ENCODE measurements at places on chromosomes 13 and 19.

DNA sequence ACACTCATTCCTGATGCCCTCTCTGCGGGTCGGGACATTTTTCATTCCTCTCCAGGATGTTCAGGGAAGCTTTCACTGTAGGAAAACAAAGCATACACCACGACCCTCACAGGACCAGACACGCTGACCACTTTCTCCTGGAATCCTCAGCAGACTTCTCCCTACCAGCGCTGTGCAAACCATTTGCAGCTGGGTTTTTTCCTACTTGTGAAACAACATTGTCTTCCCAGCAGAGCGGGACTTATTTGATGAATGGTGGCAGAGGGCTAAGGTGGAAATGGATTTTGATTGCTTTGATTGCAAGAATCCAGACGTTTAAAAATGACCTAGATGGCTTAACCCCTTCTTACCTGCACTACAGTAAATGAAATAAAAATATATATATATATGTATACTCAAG, 265.9 kb downstream of the TBC1D4 start:
- no peak for DNase-seq

- no peak for DNase-seq
Measured at GRCh38 chr19:32372726-32373517, 27.5 kb downstream of the ZNF507 start.

DNA sequence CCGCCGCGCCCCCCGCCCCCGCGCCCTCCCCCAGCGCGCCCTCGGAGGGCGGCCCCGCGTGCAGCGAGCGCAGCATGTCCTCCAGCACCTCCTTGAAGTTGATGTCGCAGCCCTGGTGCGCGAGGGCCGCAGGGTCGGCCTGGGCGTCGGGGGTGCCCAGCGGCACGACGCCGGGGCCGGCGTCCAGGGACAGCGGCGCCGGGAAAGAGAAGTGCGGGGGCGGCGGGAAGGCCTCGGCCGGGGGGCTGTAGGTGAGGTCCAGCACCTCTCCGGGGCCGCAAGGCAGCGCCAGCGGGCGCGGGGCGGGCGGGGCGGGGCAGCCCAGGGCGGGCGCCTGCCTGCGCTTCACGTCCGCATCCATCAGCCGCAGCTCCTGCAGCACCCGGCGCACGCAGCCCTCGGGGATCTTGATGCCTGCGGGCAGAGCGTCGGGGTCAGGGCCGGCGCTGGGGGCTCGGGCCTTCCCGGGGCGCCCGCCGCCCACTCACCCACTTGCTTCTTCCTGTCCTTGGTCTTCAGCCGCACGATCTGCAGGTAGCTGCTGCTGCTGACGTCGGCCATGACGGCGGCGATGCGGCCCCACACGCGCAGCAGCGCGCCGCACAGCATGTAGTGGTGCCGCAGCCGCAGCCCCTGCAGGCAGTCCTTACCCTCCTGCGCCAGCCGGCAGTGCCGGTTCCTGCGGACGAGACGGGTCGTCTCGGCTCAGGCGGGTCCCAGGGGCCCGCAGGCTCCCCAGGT, 4.7 kb downstream of the GPX4 start:
- no peak for DNase-seq

DNA sequence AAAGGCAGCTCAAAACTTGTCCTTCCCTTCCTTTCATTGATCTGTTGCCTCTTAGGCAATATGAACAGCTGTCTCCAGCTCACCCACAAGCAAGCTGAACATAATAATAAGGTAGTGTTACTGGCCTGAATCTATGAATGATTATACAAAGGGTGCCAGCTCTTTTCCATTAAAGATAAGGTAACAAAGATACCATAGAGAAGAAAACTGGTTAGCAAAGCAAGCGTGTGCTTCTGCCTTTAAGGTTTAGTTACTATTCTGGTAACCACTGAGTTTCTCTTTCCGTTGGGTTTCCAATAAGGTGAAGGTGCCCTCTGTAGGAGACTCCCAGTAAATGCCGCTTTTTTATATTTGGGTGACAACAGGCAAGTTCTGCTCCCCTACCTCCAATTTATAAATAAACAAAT, 12.1 kb upstream of the DACH1 start:
- DNase-seq, result no peak

GRCh38 chr19:46902402-46902766, 41.6 kb downstream of the ARHGAP35 start:
- DNase-seq, result no peak

GRCh38 chr13:40494513-40494912, 171.9 kb downstream of the FOXO1 start:
- DNase-seq, result no peak

DNA sequence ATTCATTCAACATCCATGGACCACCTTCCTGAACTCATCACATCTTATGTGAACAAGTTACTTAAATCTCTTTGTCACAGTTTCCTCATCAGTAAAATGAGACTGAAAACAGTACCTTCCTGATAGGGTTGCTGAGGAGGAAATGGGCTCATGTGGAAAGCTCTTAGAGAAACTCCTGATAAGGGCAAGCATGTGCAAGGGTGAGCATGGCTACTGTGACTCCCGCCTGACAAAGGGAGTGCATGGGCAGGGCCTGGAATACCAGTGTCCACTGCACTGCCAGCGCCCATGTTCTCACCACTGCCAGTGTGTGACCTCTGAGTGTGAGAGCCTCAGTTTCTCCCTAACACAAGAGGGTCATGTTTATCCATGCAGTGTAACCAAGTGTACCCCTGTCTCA, 27.3 kb upstream of the IL17D start:
- DNase-seq, result no peak

DNA sequence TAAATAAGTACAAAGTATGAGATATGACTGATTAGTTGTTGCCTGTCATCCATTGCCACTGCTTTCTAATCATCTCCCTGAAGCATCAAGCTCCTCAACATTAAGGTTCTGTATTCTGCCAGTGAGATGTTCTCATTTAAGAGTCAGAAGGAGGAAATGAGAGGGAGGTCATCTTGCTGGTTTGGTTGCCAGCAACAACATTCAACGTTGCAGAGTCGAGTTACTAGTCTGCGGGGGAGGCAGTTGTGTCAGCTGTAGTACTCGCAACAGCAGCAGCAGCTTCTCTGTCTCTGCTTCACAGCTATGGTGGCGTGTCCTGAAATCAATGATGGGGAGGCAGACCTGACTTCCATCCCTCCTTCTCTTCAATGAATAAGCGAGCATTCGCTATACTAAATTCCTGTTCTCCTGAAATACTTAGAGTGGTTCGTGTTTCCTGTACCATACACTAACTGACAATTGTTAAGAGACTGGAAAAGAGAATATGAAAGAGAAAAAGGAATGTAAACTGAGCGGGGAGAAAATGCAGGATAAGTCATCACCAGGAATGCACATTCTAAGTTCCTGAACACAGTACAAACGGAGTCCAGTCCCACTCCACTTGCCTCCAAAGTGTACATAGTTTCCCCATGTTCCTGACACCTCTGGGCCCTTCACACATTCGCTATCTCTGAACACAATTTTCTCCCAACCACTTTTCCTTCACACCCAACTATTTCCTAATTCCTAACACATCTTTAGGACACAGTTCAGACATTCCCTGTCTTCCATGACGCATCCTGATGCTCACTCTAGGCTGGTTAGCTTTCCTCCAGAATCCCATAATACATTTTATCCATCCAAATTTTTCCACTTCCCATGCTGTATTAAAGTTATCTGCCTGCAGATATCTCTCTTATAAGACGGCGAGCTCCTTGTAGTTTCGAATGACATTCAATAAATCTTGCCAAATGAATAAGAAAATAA, 263.0 kb downstream of the KLF12 start:
- DNase-seq, result peak; percentile 35

DNA sequence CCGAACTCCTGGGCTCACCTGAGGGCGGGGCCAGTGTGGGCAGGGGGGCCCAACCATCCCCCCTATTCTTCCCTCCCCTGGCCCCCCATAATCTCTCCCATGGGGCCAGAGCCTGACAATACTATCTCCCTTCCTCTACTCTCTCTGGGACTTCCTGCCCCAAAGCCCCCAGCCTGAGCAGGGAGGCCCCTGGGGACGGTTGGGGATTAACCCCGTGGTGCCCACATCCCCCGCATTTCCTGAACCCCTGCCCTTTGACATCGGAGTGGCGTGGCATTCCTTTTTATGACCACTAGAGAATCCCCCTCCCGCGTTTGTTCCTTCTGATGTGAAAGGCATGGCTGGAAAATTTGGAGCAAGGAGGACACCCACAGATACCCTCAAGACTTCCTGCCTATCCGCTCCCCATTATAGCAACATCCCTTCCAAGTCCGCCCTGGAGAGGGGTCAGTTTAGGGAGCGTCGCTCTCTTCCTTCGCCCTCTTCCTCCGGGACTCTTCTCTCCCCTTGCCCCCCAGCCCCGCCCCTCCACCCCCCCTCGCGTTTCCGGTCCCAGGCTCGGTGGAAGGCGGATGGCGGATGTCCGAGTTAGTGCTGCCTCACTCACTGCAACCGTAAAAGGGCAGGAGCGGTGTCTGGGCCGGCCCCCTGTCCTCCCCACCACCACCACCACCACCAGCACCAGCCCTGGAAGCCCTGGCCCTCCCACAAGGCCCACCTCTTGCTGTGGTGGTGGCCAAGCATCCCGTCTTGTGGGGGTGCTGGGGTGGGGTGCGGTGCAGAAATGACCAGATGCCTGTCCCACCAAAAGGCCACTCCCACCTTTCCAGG, 1.8 kb downstream of the VASP start:
- no peak for DNase-seq

- no peak for DNase-seq
Measured at GRCh38 chr13:90414691-90415596, 932.5 kb upstream of the MIR17HG start.

DNA sequence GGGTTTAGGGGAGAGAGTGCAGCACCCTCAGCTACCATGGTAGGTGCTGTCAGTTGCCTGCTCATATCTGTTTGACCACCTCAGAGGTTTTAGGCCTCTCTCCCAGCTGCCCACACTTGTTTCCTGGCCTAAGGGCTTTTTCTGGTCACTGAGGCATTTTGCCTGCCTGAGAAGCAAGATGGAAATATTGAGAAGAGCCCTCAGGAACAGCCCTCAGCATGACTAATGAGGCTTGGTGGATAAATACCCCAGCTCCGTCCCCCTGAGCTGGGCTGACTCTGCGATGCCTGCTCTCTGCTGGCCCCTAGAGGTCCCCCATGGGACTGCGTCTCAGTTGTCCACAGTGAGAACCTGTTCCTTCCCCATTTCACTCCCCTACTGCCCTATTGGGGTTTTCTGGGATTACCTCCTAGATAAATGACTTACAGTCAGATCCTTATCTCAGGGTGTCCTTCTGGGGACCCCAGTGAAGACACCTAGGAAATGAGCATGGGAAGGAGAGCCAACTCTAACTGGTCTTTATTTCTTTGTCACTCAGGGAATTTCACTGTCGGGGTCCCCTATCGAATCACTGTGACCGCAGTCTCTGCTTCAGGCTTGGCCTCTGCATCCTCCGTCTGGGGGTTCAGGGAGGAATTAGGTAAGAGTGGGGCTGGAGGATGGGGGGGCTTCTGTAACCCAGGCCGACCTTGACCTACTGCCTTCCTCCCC, 13.3 kb downstream of the PALM3 start:
- no peak for DNase-seq

- DNase-seq, result no peak
Measured at GRCh38 chr13:66102864-66103263, 1127.3 kb downstream of the PCDH9 start.

DNA sequence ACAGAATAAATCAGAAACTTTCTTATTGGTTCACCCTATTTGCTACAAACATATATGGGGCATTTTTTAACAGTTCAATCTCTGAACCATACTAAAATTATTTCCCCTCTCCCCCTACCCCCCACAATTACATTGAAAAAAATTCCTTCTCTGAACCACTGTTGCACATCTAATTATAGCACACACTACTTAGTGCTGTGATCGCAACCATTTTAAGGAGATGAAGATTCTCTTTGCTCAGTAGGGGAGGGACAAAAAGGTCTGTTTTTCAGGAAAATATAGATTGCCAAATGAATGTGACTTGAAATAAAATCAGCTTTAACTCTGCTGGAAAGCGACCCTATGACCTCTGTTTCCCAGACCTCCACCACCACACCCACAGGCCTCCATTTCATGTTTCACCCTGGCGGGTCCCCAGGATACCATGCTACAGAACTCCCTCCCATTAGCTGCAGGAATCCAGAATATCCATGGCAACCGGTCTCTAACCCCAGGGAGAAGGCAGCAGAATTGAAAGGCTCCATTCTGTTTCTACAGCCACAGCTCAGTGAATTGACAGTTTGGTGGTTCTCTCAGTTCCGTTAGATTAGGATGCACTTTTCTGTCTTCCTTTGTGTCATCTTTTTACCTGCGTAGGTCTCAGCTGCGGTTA, 286.3 kb downstream of the TBC1D4 start:
- no peak for DNase-seq

DNA sequence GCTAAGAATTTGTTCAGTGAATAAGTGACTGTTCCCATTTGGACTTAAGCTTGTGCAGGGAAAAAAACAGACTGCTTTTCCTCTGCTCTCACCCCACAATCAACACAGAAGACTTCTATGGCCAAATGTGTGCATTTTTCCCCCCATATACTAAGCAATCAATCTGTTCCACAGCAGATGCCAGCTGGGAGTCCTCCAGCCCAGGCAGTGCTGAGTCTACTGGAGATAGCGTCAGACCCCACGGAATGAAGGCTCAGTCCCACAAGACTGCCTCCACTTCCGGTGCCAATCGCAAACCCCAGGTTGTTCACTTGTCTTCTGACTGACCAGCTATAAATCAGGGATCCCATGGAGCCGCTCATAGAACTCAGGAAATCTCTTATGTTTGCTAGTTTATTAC, 69.5 kb upstream of the ANKRD10 start:
- no peak for DNase-seq

DNA sequence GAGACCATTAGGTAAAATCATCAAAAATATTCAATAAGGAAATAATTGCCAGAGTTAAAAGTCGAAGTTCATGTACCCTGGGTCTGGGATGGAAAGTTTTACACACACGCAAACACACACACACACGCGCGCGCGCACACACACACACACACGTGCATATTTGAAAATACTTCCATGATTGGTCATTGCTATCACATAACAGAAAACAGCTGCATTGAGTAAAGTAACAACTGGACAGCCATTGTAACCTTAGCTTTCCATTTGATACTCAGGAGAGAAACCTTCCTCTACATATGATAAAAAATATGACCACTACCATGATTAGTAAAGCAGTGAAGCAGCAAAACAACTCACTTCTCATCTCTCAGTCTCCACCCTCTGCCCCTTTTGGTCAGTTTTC, 490.0 kb upstream of the SGCG start:
- DNase-seq, result no peak

- DNase-seq, result no peak
Measured at GRCh38 chr13:33217256-33217655, 68.3 kb downstream of the STARD13 start.

DNA sequence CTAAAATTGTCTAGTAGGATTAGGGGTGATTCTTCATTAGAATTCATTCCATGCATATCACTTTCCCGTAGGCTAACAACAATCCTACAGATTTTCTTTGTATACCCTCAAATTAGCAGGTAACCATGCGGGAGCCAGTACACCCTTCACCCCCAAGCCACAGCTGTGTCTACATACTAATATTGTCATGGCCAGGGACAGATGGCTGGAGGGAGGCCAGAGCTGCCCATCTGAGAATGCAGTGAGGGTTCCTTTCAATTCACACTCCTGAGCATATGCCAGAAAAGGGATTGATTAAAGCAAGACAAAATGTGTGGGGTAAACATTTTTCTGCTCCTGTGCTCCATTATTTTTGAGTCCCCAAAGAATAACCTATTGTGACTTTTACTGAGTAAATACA, 68.9 kb downstream of the FREM2 start:
- DNase-seq, result no peak

- DNase-seq, result no peak
Measured at GRCh38 chr19:29664753-29665214, 477 bp upstream of the PLEKHF1 start.
